Activated CD4-positive, CD25-positive, alpha-beta regulatory T cell treated with anti-CD3 and anti-CD28 coated beads, Interleukin-2, amount 50 U/mL, for 16 hours (primary cell): ENCODE measurements at places on chromosomes 3 and 15.

DNA sequence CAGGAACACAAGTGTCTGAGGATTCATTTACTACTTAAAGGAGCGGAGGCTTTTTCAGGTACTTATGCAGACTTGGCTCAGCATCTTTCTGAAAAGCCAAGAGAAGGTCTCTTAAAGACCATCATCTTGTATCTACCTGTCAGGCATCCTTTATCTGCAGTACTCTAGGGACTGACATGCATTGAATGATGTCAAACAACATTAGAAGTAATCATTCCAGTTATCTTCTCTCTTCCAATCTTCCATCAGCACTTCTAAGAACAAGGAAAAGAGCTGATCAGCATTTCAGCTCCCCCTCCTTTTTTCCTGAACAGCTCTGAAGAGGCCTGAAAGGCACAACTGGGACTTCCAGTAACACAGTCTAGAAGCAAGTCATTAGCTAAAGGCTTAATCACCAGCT lies 214.8 kb downstream of the KCNH8 start:
- no peak for DNase-seq

GRCh38 chr3:5739299-5739935 lies 551.9 kb downstream of the EDEM1 start:
- DNase-seq: no peak

- DNase-seq: no peak
These were observed 9.2 kb upstream of the ATP8B4 start for GRCh38 chr15:50128266-50128665.

DNA sequence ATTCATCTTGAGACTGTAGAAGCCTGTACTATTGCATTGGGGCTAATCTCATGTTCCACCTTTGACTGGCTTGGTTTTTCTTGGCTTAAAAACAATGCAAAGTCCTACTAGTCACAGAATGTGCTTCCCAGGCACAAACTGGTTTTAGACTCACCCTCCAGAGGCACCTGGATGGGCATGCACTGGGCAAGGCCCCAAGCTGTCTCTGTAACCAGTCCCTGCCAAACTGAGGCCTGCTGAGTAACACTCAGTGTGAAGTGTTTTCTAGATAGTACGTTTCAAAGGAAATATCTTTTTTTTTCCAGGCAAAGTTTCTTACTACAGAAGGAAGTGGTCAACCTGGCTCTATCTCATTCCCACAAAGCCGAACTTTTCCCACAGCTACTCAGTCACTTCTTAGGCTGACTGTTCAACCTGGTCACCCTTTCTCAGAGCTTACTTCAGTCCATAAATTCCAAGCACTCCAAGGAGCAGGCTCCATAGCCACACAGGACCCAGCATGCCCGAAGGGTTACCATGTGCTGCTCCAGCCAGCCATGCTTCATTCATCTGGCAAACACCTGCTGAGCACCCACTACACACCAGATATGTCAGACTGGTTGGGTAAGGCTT lies 57.4 kb downstream of the NPTN start:
- DNase-seq: no peak

DNA sequence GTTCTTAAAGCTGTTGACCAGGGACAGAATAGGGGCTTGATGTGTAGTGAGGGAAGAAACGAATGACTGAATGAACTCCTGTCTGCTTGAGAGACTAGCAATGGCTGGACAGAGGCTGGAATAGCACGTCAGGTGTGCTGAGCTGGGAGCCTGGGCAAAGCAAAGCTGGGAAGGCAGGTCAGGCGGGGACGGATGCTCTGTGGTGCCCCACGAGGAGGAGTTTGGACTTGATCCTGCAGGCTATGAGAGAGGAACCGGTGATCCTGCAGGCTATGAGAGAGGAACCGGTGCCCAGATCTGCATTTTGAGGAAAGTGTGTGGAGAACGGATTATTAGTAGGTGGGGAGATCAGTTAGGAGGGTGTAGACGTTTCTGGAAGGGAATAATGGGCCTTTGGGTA lies 31.3 kb upstream of the PSTPIP1 start:
- DNase-seq: no peak

- no peak for DNase-seq
These were observed 31.7 kb downstream of the NR2F2 start for GRCh38 chr15:96362011-96362754.

- DNase-seq: no peak
These were observed 39.0 kb downstream of the CHDH start for GRCh38 chr3:53807117-53807810.

- no peak for DNase-seq
These were observed 43.5 kb upstream of the MEF2A start for GRCh38 chr15:99522288-99522687.

GRCh38 chr15:29686079-29686425 lies 136.2 kb downstream of the TJP1 start:
- DNase-seq: no peak

GRCh38 chr3:47871389-47871788 lies 68.5 kb downstream of the DHX30 start:
- DNase-seq: no peak

- no peak for DNase-seq
These were observed 674.1 kb downstream of the MECOM start for GRCh38 chr3:168989396-168989795.

GRCh38 chr3:143146486-143147274 lies 27.1 kb downstream of the CHST2 start:
- DNase-seq: no peak

GRCh38 chr3:183892610-183893214 lies 8.0 kb upstream of the PARL start:
- no peak for DNase-seq
